ENCODE measurements at places on chromosomes 2 and 18. TPM values are rescaled to one million over a fixed set of nuclear protein-coding genes. Genes with fewer than 3 reads are reported as not detected.

DNA sequence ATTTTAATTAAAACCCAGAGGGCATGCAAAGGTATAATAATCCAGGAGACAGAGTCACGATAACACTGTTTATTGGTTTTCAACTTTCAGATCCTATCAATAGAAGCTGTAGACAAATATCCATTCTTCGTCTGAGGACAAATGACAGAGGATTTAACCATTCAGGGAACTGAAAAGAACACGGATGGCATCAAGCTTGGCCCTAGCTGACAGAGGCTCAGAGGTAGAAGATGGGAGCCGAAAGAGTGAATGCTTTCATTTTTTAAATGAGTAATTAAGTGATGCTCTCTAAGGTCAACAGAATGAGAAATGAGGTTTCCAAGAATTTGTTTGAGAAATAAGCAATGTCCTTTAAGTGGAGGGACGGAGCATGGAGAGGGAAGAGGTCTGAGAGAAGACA is 62.1 kb downstream of the BCL2 start:
- DNase-seq, result no peak
- no peaks in the 10 kb centered on the region for H3K4me1 ChIP-seq
- no peak overlapping the region for H3K27ac ChIP-seq
- H3K27me3 ChIP-seq, result no peaks in the 10 kb centered on the region

DNA sequence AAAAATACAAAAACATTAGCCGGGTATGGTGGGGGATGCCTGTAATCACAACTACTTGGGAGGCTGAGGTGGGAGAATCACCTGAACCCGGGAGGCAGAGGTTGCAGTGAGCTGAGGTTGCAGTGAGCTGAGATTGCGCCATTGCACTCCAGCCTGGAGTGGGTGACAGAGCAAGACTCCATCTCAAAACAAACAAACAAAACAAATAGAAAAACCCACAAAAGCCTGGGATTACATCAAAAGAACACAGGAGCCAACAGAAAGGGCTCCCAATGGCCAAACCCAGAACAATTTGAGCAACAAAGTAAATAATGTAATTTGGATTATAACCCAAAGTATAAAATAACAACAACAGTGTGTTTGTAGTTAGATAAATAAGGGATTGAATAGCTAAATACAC is 159.8 kb downstream of the UXS1 start:
- no peaks in the 10 kb centered on the region for H3K36me3 ChIP-seq
- no peak overlapping the region for H3K27ac ChIP-seq
- DNase-seq, result no peak
- no peak overlapping the region for H3K4me3 ChIP-seq
- no peaks in the 10 kb centered on the region for H3K4me1 ChIP-seq

DNA sequence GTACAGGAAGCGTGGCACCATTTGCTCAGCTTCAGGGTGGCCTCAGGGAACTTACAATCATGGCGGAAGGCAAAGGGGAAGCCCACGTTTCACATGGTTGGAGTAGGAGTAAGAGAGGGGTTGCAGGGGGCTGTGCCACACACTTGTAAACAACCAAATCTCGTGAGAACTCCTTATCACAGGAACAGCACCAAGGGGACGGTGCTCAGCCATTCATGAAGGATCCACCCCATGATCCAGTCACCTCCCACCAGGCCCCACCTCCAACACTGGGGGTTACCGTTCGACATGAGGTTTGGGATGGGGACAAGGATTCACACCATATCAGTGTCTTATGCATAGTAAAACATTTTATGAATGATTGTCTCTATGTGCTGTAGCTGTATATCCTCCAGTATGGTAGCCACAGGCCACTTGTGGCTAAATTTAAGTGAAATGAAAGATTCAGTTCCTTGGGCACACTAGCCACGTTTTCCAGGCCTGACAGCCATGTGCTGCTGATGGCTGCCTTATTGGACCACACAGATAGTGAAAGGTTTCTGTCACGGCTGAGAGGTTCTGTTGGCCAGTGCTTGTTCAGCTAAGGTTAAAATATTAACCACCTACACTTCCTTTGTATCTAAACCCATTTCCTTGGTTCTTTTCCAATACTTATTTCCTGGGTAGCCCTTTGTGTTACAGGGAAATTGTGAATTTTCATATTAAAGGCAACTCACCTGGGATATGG is 77.3 kb downstream of the AGAP1 start:
- no peak overlapping the region for H3K4me3 ChIP-seq
- no peaks in the 10 kb centered on the region for H3K27me3 ChIP-seq
- no peak overlapping the region for H3K27ac ChIP-seq
- peaks cover 6% of the 10 kb centered on the region for H3K4me1 ChIP-seq
- no peaks in the 10 kb centered on the region for H3K36me3 ChIP-seq

Gene DLGAP1
- polyA plus RNA-seq, result 0.11 TPM

Gene ASTL
- polyA plus RNA-seq, result 0.33 TPM

DNA sequence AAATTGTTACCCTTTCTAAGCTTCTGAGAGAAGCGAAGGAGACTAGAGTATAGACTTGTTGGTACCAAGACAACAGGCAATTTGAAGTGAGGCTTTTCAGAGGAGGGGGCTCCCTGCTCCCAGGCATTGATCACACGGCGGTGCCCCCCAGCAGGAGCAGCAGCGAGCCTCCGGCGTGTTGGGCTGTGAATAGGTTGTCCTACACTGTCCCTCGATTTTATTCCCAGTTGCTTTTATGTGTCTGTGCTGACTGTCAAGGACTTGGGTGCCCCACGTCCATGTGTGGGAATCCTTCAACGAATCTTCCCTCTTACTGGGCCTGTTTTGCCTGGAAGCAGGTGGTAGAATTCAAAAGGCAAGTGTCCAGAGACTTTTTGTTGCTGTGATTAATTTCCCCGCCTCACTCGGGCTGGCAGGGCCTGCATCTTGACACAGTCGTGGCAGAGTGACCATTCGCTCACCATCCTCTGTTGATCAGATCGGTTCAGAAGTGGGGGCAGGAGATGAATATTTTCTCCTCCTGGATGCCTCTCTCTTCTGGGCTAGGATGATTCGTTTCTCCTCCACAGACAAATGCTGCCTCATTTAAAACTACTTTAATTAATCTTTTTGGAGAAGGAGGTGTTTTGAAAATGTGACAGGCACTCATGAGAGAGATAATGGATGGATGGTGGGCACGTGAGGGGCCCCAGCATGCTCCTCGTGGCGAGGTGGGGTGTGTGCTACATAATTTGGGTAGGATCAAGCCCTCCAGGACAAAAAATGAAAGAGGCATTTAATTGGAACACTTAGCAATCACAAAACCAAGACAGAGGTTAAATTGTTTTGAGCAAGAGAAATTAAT is 77.6 kb downstream of the SMIM21 start:
- H3K4me1 ChIP-seq, result no peaks in the 10 kb centered on the region
- no peaks in the 10 kb centered on the region for H3K36me3 ChIP-seq
- no peaks in the 10 kb centered on the region for H3K27me3 ChIP-seq
- no peak overlapping the region for H3K27ac ChIP-seq

DNA sequence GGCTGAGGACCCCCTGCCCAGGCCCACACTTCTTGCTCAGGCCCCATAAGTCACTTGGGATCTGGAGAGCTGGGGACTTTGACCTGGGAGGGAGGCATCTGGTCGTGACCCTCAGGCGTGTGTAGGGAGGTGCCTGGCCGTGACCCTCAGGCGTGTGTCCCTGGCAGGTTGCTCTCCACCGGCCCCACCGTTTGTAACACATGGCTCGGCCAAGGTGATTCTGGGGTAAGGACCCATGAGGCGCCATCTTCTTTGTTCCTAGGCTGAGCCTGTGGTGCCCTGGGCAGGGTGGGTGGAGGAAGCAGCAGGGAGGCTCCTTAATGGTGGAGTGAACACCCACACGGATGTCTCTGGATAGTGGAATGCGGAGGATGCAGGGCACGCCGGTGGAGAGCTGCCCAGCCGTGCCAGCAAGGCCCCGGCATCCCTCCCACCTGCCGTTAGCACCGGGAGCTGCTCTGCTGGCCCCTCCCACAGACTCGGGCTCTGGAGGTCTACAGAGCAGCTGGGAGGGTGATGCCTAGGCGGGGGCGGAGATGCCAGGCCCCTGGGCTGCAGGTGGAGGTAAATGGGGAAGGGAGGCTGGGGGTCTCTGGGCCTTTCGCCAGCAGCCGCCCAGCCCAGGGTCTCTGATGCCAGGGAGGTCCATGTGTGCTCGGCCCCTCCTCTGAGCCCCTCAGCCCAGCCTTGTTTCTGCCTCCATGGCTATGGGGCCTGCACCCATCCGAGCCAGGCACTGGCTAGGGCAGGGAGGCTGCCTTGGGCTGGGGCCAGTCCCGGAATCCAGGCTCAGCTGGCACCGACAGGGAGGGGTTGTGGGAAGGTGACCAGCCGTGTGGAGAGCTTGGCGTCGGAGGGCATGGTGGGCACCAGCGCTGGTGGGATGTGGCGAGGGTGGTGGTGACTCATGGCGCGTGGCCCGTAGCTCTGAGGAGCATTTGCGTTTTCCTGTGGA is 1.1 kb upstream of the GAL3ST2 start:
- H3K27ac ChIP-seq, result no peak overlapping the region
- H3K4me1 ChIP-seq, result peaks cover 20% of the 10 kb centered on the region
- no peak overlapping the region for H3K4me3 ChIP-seq
- DNase-seq, result peak; percentile 64
- no peaks in the 10 kb centered on the region for H3K27me3 ChIP-seq

DNA sequence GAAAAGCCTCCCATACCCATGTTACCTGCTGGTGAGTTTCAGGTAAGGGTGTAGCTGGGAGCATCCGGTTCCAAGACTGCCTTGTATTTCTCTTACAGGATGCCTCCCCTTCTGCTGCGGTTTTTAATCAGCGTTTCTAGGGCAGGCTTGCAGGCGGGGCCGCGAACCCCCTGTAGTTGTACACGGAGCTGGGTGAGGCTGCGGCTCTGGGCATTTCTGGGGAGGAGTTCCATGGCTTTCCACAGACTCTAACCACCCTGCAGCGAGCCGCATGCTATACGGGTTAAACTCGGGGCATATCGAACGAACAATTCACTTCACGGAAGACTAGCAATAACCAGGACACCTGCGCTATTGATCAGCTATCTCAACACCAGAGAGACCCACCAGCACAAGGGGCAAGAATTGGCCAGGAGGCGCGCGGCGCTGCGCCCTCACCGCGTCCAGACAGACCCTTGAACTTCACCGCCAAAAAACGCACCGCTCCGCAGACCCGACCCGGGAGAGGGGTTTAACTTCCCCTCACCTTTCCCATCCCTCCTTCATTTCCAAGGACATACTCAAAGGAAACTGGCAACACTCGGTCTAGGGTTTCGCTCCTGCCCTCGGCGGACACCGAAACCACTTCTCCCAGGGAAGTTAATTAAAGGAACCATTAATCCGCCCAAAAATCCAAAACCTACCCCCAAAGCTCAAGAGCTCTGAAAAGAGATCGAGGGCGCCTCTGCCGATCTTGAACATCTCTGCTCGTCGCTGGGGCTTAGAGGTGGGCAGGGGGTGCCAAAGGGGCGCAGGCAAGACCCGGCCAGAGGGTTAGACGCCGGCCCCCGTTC is 909 bp downstream of the TGFA start:
- H3K27ac ChIP-seq, result peak overlapping the region; percentile 77
- H3K4me1 ChIP-seq, result peaks cover 43% of the 10 kb centered on the region
- DNase-seq, result no peak
- no peaks in the 10 kb centered on the region for H3K36me3 ChIP-seq
- no peaks in the 10 kb centered on the region for H3K27me3 ChIP-seq

GRCh38 chr2:237194081-237194480 is 108.4 kb downstream of the COPS8 start:
- H3K4me1 ChIP-seq, result no peaks in the 10 kb centered on the region
- H3K27me3 ChIP-seq, result no peaks in the 10 kb centered on the region

Gene XDH
- polyA plus RNA-seq, result not detected

Gene MROH2A
- polyA plus RNA-seq, result not detected

Gene DSG1
- polyA plus RNA-seq, result not detected
